Fibroblast of skin of right quadriceps (primary cell): ENCODE measurements at places on chromosomes 16 and 17.

DNA sequence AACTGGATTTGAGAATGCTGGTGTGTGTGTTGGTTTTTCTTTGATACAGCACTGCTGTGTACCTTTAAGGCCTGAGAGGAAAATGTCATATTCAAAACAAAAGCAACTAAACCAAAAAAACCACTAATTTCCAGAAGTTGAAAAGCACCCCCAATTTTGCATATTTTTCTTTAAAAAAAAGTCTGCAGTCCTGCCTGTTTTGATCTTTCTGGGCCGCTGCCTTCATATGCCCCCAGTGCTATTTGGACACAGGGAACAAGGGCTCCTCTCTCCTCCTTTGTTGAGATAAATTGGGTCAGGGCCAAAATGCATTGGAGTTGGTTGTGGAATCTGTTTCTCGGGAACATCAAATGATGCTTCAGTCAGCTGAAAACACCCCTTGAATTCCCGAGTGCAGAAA, 26.9 kb downstream of the GPT2 start:
- DNase-seq = no peak

- DNase-seq = no peak
These were observed 3.8 kb upstream of the DHX8 start for GRCh38 chr17:43479948-43480347.

DNA sequence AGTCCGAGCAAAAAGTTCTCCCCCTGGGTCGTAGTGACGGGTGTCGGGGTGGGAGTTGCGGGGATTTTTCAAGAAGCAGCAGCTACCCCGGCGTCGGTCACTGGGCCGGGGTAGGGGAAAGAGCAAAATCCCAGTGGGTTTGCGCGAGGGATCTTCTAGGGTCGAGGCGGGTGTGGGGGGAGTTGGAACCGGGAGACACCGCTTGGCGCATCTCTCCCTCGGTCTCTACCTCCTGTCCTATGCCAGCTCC, 2.3 kb upstream of the UBTF start:
- no peak for DNase-seq

- no peak for DNase-seq
These were observed 10.6 kb downstream of the SLC16A3 start for GRCh38 chr17:82239401-82239925.

GRCh38 chr17:79029327-79030009, 5.5 kb downstream of the C1QTNF1 start:
- no peak for DNase-seq

GRCh38 chr16:30985401-30986128, 558 bp downstream of the HSD3B7 start:
- DNase-seq = no peak

- DNase-seq = no peak
These were observed 863 bp upstream of the UTS2R start for GRCh38 chr17:82370471-82371332.
